Occipital lobe (tissue), 3 donors: ENCODE measurements at places on chromosomes 6 and 20. TPM values are rescaled to one million over a fixed set of nuclear protein-coding genes. Genes with fewer than 3 reads are reported as not detected.

DNA sequence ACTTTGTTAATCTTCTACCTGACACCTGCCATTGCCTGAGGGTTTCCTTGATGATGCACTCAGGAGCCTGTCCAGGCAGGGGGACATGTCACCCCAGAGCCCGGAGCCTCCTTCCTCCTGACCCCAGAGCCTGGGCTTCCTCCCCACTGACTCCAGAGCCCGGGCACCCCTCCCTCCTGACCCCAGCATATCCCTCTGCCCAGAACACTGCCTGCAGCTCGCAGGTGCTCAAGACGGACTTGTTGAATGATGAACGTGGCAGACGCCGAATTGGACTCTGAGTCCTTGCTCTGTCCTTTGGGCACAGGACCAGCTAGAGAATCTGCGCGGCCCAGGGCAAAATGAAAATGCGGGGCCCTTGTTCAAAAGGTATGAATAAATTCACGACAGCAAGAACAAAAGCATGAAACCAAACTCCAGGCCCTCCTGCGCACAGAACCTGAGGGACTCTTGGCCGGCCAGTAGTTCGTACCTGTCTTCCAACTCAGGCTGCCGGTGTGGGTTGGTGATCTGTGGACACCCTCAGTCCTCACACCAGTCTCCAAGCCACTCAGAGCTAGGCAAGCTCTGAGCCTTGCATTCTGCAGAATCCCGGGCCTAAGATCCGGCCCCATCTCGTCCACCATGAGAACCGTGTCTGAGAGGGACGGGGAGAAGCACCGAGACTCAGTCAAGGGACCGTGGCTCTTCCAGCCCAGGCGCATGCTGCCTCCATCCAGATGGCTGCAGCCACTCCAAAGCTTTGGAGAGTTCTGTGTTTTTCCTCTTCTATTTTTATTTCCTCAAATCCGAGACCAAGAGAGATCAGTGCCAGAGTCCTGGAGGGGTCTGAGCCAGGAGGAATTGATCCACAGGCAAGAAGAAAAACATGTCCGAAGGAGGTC is 104.7 kb downstream of the BMP7 start:
- DNase-seq = no peak

DNA sequence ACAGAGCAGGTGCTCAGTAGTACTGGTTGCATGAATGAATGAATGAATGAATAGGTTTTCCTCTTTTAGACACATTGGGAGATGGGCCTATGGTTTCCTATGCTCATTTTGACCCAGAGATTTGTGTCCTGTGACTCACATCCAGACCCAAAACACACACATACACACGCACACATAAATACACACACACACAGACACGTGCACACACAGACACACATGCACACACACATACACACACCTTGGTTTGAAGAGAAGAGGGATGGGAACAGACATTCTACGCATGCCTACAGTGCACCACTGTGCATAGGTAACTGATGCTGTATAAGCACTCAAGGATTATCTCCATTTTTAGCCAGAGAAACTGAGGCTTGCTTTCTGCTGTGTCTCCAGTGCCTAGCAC is 4.1 kb downstream of the JPH2 start:
- no peak for DNase-seq

DNA sequence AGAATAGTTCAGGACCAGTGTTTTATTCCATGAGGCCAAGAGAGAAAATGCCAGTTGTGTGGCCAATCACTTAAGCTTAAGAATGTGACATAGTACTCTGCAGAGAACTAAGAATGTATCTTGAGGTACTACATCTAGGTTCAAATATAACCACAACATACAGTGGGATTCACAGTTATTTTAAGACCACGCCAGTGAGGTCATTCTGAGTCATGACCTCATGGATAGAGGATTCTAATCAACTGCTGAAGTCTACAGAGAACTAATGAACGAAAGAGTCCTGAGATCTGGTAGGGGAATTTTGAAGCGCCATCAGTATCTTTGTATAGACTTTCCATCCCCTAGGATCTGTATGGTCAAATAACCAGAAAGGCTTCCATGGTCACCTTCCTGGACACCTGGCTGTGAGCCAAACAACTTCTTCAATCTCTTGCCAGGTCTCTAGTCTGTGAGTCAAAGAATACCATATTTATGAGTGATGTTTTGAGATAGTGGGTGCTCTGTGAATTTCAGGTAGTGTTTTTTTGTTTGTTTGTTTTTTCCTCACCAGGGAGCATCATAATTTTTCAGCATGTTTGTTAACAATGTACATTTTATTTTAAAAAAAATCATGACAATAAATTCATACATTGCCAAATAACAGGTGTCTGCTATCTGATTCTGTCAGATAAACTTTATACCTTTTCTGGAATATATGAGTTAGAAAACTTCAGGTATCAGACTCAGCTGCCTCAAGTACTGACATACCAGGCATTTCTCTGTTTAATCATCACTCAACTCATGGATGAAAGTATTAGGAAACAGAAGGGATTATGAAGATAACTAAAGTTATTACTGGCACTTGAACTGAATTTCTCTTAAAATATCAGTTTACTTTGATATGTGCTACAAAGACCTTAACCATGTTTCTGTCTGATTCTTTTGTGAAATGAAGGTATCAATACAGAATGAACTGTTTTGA is 217.9 kb downstream of the PLCB4 start:
- no peak for DNase-seq

GRCh38 chr6:74346936-74347535 is 651.0 kb downstream of the CD109 start:
- no peak for DNase-seq

- DNase-seq = no peak
Measured at GRCh38 chr6:48388044-48388443, 277.0 kb upstream of the PTCHD4 start.

The C6orf15 gene
- total RNA-seq = not detected

The DSN1 gene
- total RNA-seq = 4.7 TPM

GRCh38 chr6:97757575-97757974 is 474.6 kb upstream of the MMS22L start:
- no peak for DNase-seq

DNA sequence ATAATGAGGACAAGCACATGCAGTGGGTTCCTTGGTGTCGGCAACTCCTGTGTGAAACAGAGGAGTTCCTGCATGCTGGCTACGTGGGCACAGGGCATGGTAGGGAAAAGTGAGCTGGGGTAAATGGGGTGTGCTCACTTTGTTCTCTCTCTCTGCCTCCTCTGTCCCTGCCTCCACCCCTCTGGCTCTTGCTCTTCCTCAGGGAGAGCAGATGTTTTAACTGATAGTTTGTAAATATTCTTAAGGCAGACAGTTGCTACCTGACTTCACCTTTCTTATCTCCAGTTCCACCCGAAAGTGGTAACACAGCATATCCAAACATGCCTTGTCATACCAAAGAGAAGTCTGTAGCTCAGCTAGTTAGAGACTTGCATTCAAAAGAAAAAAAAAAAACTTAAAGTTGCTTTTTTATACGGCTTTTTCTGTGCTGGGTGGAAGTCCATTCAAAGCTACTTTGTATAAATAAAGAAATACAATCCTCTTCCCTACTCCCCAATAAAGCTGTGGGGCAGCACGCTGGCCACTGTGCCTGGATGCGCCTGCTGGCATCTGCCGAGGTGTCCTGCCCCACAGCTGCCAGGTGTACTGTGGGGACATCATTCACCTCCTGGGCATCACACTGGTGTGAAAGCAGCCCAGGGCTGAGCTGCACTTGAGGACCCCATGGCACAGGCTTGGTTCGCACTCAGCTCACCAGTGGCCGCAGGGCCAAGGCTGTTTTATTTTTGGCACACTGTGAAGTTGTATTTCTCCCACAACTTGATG is 93.6 kb downstream of the FOXC1 start:
- DNase-seq = no peak

The OTOR gene
- 0.47 TPM for total RNA-seq

The BPIFB1 gene
- total RNA-seq = not detected

The NHSL1 gene
- 69.6 TPM for total RNA-seq

The PTCRA gene
- total RNA-seq = not detected

DNA sequence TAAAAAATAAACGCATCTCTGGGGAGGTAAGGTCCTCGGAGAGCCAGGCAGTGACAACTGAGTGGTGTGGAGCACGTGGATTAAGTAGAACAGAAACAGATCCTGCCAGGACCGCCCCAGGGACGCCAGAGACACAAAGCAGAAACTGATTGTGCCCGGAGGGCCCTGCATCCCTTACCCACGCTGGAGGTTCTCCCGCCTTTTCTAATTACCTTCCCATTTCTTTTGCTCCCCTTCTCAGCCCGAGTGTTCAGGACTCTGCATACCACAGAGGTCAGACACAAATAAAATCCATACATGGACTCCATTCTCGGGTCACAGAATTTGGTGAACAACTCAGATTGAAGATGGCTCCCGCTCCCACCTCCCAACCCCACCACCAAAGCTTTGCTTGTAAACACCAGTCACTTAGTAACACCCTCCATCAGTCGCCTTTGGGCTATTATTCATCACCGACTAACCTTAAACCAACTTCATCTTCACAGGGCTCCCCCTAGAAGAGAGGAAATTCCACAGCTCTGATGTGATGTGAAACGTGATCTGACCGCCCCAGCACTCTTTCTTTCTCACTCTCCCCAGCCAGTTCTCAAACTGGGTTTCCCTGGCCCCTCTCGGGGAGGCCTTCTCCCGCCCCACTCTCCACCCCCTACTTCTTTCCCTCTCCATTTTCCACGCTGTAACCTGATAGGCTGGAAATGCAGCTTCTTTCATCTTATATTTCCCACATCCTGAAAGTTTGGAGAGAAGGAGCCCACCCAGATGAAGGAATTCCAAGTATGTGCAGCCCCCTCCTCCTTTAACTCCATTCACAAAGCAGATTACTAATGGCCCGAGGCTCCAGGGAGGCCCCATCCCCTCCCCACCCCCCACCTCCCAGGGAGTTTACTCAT is 32.5 kb upstream of the PIM1 start:
- DNase-seq = no peak

GRCh38 chr20:37911838-37912281 is 8.9 kb downstream of the VSTM2L start:
- DNase-seq = peak; percentile 63

DNA sequence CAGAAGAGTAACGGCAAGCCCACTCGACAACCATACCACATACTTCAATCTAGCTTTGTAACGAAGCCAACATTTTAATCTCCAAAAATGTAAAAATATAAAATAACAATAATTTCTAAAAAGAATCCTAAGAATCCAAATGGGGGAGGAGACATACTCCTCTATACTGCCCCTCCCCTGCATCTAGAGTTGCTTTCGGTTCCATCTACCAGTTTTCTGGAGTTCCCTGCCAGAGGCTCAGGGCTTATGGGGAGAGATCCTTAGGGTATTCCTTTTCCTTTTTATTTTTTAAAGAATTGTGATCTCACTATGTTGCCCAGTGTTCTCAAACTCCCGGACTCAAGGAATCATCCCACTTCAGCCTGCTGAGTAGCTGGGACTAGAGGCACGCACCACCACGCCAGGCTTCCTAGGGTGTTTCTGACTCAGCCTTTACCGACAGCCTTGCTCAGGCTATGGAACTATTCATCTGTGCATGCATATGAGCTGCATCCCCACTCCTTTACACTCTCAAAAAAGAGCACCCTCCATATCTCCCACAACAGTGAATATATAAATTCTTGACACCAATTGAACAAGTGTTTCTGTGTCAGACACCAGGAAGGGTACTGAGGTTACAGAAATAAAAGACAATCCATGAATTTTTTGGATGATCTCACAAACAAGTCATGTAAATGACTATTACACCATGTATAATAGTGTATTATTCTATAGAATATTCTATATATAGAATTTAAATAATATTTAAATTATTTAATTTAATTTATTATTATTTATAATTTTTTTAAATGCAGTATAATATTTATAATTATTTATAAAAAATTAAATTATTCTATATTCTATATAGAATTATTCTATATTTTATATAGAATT is 40.7 kb upstream of the UBR2 start:
- DNase-seq = no peak

- no peak for DNase-seq
Measured at GRCh38 chr6:540490-540889, 116.4 kb downstream of the HUS1B start.

The CFB gene
- total RNA-seq = 0.62 TPM

DNA sequence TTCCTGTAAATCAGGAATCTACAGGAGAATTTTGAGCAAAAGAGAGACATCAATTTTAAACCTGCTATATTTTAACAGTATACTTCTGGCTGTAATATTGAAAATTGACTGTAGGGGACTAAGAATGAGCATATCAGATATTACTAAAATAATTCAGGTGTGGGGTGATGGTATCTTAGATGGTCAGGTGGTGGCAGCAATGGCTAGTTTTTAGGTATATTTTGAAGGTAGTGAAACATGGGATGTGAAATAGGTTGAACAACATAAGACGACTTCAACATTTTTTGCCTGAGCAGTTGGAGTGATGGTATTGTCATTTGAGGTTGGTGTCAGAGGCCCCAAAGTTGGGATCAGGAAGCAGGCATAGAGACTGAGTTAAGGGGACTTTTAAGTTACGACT is 32.1 kb downstream of the FAM83B start:
- DNase-seq = no peak

DNA sequence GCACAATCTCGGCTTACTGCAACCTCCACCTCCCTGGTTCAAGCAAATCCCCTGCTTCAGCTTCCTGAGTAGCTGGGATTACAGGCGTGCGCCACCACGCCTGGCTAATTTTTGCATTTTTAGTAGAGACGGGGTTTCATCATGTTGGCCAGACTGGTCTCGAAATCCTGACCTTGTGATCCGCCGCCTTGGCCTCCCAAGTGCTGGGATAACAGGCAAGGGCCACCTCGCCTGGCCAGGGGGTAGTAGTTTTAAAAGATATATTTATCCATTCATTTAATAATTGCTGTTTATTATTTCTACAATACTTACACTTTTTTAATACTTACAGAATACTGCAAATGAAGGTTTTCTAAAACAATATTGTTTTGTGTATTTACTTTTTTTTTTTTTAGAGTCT is 15.5 kb upstream of the DDX27 start:
- DNase-seq = no peak

- no peak for DNase-seq
Measured at GRCh38 chr6:147531321-147531720, 22.8 kb downstream of the SAMD5 start.

DNA sequence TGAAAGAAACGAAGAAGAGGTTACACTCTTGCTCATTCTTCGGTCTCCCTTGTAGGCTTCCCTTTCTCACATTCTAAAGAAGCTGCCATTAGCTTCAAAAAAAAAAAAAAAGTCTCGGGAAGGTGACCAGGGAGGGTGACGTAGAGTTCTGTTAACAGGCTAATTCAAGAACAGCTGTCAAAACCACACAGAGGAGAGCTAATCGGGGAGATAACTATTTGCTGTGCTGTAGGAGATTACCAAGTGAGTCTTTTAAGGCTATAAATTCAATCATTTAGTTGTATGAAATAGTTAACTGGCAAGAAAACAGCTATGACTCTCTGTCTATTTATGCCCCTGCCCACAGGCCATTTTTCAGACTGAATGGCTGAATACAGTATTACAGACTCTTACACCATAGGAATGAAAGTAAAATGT is 256.8 kb downstream of the SYNE1 start:
- DNase-seq = no peak

The WFDC10B gene
- not detected for total RNA-seq

GRCh38 chr6:43891072-43891870 is 121.3 kb downstream of the VEGFA start:
- DNase-seq = no peak

- no peak for DNase-seq
Measured at GRCh38 chr6:55175078-55176049, 1.0 kb downstream of the HCRTR2 start.

The ARMC12 gene
- total RNA-seq = 0.47 TPM
